ENCODE measurements at places on chromosomes 6 and 20. TPM values are rescaled to one million over a fixed set of nuclear protein-coding genes. Genes with fewer than 3 reads are reported as not detected.

DNA sequence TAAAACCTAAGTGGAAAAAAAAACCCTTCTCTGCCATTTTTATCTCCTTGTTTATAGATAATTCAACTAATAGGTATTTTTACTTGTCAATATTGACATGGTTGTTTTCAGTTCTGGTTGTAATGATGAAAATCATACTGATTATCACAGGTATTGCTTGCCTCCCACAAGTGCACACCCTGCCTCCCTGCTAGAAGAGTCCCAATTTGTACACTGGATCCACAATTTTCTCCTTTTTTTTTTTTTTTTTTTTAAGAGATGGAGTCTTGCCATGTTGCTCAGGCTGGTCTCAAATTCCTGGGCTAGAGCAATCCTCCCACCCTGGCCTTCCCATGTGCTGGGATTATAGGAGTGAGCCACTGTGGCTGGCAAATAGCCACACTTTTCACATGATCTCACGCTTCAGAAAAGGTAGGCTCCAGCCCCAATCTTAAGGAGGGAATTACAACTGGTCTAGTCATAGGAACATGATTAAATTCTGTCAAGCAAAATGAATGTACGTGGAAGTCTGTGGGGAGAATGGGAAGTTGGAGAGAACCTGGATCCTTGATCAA is 12.3 kb downstream of the DYNLT2 start:
- no peak overlapping the region for H3K4me3 ChIP-seq
- H3K27me3 ChIP-seq = no peaks in the 10 kb centered on the region
- no peaks in the 10 kb centered on the region for H3K36me3 ChIP-seq
- no peak overlapping the region for H3K27ac ChIP-seq

GRCh38 chr6:131424016-131424415 is 149.0 kb upstream of the ARG1 start:
- no peaks in the 10 kb centered on the region for H3K27me3 ChIP-seq
- no peak for DNase-seq
- no peaks in the 10 kb centered on the region for H3K36me3 ChIP-seq
- no peak overlapping the region for H3K4me3 ChIP-seq
- H3K27ac ChIP-seq = no peak overlapping the region

DNA sequence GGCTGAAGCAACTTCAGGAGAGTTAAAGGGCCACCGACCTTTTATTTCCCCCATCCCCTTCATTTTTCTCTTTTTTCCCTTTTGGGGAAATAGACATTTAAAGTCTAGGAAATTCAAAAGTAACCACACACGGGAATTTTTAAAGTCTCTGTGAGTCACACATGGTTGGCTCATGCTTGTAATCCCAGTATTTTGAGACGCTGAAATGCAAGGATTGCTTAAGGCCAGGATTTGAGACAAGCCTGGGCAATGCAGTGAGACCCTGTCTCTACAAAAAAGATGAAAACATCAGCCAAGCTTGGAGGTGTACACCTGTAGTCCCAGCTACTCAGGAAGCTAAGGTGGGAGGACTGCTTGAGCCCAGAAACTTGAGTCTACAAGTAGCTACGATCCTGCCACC is 34.2 kb downstream of the KATNA1 start:
- no peak for DNase-seq
- H3K4me3 ChIP-seq = no peak overlapping the region
- peaks cover 8% of the 10 kb centered on the region for H3K36me3 ChIP-seq
- no peaks in the 10 kb centered on the region for H3K27me3 ChIP-seq

DNA sequence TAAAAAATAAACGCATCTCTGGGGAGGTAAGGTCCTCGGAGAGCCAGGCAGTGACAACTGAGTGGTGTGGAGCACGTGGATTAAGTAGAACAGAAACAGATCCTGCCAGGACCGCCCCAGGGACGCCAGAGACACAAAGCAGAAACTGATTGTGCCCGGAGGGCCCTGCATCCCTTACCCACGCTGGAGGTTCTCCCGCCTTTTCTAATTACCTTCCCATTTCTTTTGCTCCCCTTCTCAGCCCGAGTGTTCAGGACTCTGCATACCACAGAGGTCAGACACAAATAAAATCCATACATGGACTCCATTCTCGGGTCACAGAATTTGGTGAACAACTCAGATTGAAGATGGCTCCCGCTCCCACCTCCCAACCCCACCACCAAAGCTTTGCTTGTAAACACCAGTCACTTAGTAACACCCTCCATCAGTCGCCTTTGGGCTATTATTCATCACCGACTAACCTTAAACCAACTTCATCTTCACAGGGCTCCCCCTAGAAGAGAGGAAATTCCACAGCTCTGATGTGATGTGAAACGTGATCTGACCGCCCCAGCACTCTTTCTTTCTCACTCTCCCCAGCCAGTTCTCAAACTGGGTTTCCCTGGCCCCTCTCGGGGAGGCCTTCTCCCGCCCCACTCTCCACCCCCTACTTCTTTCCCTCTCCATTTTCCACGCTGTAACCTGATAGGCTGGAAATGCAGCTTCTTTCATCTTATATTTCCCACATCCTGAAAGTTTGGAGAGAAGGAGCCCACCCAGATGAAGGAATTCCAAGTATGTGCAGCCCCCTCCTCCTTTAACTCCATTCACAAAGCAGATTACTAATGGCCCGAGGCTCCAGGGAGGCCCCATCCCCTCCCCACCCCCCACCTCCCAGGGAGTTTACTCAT is 32.5 kb upstream of the PIM1 start:
- DNase-seq = peak; percentile 84
- no peaks in the 10 kb centered on the region for H3K36me3 ChIP-seq
- H3K27ac ChIP-seq = no peak overlapping the region
- H3K4me1 ChIP-seq = peaks cover 12% of the 10 kb centered on the region

DNA sequence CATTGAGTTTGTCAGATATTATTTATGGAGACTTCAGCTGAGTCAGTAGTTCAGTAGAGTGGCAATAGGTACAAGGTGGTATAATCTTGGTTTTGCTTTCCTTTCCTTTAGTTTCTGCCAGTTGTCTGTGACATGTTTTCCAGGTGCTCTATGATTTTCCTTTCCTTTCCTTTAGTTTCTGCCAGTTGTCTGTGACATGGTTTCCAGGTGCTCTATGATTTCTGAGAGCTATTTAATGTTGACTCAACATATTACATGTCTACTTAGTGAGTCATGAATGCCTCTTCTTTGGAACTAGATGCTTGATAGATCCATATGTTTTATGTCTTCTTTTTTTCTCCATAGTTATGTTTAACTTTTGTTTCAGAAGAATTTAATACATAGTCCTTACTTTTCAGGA is 186.4 kb upstream of the DEFB112 start:
- H3K36me3 ChIP-seq = no peaks in the 10 kb centered on the region
- H3K4me1 ChIP-seq = no peaks in the 10 kb centered on the region
- no peaks in the 10 kb centered on the region for H3K27me3 ChIP-seq
- no peak overlapping the region for H3K27ac ChIP-seq

GRCh38 chr20:4026093-4026601 is 10.8 kb upstream of the RNF24 start:
- peaks cover 2% of the 10 kb centered on the region for H3K4me1 ChIP-seq
- H3K27ac ChIP-seq = no peak overlapping the region
- no peaks in the 10 kb centered on the region for H3K27me3 ChIP-seq

DNA sequence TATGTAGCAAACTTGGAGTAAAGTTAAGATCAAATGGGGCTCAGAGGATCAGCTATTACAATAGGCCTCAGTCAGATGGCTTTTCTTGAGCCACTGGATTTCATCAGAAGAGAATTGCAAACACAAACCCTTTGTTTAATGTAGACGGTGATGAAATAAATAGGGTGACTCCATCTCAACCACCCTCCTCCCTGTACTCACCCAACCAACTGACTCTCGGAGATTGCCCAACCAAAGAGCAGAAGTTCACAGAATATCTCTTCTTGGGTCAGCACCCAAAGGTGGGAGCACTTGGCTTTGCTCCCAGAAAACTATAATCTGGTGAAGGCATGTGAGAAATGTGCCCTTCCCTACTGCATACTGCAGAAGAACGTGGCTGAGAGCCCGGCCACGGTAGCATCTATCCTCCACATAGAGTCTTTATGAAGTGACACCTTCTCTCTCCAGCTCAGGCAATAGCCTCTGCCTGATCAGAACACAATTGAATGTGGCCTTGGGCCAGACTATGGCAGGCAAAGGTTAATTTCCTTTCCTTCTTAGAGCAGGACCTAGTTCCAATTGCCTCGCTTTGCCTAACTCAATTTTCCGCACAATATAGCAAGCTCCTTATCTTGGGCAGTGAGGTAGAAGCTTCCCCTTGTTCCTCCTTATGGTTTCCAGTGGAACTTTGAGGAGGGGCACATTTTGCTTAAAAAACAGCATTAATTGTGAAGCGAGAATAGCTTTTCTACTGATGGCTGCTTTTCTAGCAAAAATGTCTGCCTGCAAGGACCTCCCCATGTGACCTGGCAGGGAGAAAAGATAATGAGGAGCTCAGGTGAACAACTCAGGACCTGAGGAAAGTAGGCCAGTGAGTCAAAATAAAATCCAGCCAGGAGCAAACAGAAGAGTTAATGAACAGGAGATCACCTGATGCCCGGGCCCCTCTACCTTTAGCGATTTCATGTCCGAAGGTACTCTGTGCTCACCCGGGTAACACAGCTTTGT is 79.4 kb downstream of the GFOD1 start:
- H3K36me3 ChIP-seq = no peaks in the 10 kb centered on the region
- peaks cover 22% of the 10 kb centered on the region for H3K4me1 ChIP-seq
- no peak for DNase-seq
- no peak overlapping the region for H3K4me3 ChIP-seq
- peak overlapping the region; percentile 37 for H3K27ac ChIP-seq

DNA sequence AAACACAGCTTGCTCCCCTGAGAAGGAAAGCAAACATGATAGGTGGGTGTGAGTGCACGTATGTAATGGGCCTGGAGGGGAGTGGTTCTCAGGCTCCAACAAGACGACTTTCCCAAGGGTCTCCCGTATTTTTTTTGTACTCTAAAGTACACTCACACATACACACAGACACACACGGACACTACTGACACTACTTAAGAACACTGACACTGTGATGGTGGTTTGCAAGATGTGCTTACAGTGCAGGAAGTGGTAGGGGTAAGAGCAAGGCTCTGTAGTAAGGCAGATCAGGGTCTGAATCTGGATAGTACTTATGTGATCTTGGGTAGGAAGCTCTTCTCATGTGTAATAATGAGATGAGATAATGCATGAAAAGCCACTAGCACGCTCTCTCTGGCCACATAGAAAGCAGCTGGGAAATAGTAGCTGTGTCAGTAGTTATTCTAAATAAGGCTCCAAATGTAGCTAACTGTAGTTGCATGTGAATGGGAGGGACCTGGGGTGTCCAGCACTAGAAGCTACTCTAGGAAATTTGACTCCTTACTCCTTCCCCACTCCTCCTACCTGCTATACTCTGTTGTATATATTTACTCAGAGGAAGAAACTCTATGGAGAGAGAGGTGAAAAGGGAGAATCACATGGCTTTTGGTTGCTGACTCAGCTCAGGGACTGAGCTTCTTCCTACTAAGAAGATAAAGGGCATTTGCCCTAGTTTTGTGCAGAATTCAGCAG is 8.4 kb upstream of the ZBTB24 start:
- H3K27ac ChIP-seq = no peak overlapping the region
- H3K27me3 ChIP-seq = no peaks in the 10 kb centered on the region
- no peaks in the 10 kb centered on the region for H3K4me1 ChIP-seq
- DNase-seq = no peak

DNA sequence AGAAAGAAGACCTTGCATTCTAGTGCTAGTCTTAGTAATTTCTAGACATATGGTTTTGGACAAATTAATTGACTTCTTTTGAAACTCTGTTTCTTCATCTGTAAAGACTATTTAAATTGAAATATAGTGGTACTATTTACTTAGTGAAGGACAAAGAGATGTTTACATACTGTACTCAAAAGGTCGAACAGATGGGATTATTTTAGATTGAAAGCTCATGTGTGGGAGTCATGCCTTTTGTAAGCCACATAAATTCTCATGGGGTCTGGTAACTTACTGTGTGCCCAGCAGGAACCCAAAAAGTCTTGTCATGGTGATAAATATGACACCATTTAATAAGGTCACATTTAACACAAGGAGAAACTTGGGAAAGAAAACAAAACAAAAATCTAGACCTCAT is 368.2 kb upstream of the CITED2 start:
- H3K4me1 ChIP-seq = no peaks in the 10 kb centered on the region
- no peak for DNase-seq
- no peak overlapping the region for H3K27ac ChIP-seq
- no peaks in the 10 kb centered on the region for H3K36me3 ChIP-seq
- H3K4me3 ChIP-seq = no peak overlapping the region

- H3K36me3 ChIP-seq = peaks cover 17% of the 10 kb centered on the region
- H3K4me1 ChIP-seq = no peaks in the 10 kb centered on the region
- no peak for DNase-seq
- H3K27me3 ChIP-seq = no peaks in the 10 kb centered on the region
Observed at GRCh38 chr20:50193199-50193835, 2.7 kb downstream of the CEBPB start.

DNA sequence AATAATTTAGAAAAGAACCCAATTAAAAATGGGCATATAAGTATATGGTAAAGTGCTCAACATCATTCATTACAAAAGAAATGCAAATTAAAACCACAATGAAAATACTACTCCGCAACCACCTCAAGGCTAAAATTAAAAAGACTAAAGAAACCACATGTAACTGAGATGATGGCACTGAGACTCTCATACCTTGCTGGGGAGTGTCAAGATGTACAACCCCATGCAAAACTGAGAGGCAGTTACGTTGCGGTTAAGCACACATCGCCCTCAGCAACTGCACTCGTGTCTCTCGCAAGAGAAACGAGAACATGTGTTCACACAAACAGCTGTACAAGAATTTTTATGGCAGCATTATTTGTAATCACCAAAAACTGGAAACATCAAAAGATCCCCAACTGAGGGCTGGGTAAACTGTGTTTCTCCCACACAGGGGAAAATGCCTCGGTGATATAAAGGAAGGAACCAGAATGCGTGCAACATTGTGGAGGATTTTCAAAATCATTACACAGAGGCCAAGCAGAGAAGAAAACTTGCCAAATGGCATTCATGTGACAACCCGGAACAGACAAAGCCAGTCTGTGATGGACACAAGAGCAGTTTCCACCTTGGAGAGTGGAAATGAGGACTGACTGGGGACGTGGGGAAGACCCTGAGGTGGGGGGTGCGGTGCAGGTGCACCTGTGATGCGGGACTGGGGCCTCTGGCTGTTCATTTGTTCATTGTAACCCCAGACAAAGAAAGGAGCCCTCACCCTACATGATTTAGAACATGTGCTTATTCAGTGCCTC is 144.9 kb downstream of the WDR27 start:
- no peak overlapping the region for H3K27ac ChIP-seq
- H3K4me1 ChIP-seq = no peaks in the 10 kb centered on the region
- no peak overlapping the region for H3K4me3 ChIP-seq
- H3K36me3 ChIP-seq = no peaks in the 10 kb centered on the region
- no peaks in the 10 kb centered on the region for H3K27me3 ChIP-seq

GRCh38 chr6:147156218-147156617 is 48.0 kb upstream of the STXBP5 start:
- H3K4me1 ChIP-seq = no peaks in the 10 kb centered on the region
- no peak for DNase-seq
- H3K36me3 ChIP-seq = no peaks in the 10 kb centered on the region
- no peak overlapping the region for H3K27ac ChIP-seq

TCP11 gene
- total RNA-seq = 1.7 TPM

GABRR1 gene
- not detected for total RNA-seq

PLA2G7 gene
- 9.4 TPM for total RNA-seq

CDH26 gene
- 9.8 TPM for total RNA-seq
